ENCODE measurements at places on chromosomes 5 and 9.

GRCh38 chr5:849651-850301, 1.0 kb downstream of the ZDHHC11 start:
- no peak for DNase-seq

- DNase-seq, result no peak
Observed at GRCh38 chr9:38026840-38027527, 42.0 kb downstream of the SHB start.

GRCh38 chr5:2329741-2330140, 421.7 kb downstream of the IRX2 start:
- DNase-seq, result no peak

- no peak for DNase-seq
Observed at GRCh38 chr5:14739538-14739937, 75.0 kb downstream of the OTULIN start.

GRCh38 chr5:153258469-153258868, 232.0 kb upstream of the GRIA1 start:
- DNase-seq, result no peak

GRCh38 chr5:59385700-59386099, 507.8 kb downstream of the PDE4D start:
- DNase-seq, result no peak

- no peak for DNase-seq
Observed at GRCh38 chr5:95883185-95884016, 60.9 kb upstream of the GLRX start.

GRCh38 chr9:120925535-120926396, 830 bp downstream of the TRAF1 start:
- DNase-seq, result peak; percentile 24

DNA sequence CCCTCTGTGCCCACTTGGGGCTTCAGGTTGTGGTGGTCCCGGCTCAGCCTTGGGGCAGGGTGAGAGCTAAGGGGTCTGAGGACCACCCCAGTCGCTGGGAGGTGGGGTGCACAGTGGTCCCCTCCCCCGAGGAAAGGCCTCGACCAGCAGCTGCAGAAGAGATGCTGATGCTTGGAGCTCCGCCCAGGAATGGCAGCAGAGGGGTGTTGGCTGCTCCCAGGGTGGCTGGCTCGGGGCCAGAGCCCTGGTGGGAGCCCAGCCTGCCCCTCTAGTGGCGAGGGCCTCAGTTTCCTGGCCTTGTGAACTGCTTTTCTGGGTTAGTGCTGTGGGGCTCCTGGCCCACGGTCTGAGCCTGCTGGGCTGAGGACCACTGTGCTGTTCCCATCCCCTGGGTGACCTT, 1.2 kb downstream of the DIPK1B start:
- no peak for DNase-seq

DNA sequence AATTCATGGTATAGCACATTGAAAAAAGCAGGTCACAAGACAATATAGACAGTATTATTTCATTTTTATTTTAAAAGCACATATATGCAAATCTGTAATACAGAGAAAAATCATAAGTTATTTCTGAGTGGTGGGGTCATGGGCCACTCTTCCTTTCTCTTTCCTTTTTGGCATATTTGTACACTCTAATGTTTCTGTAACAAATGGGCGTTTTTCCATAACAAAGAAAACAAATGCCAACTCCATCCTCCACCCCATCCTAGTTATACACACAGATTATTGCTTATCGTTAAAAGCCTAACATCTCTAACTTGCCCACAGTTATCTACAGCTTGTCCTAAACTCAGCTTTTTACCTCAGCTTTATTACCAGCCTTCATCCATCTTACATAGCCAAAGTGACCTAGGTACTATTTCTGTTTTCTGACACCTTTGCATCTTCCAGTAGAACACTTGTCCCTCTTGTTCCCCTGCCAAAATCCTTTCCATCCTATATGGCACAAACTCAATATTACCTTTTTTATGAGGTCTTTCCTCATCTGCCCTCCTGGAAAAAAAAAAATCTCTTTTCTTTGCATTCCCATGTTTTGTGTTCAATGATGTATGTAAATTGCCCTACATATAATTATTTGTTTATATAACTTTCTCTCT, 4.1 kb downstream of the KIAA0825 start:
- no peak for DNase-seq

GRCh38 chr9:75909776-75910175, 19.3 kb downstream of the PCSK5 start:
- no peak for DNase-seq

GRCh38 chr5:91850031-91850430, 466.9 kb upstream of the ARRDC3 start:
- DNase-seq, result no peak

DNA sequence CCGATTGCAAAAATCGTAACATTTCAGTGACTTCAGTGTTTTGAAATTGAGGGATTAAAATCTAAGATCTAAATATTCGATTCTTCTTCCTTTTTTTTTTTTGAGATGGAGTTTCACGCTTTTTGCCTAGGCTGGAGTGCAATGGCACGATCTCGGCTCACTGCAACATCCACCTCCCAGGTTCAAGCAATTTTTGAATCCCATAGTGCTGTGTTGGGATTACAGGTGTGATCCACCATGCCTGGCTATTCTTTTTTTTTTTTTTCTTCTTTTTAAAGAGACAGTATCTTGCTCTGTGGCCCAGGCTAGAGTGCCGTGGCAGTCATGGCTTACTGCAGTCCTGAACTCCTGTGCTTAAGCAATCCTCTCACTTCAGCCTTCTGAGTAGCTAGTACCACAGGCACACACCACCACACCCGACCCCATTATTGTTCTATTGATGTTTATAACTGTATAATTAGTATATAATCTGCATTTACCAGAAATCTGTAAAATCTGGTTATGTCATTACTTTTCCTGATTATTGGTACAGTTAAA, 42.7 kb downstream of the NSD1 start:
- DNase-seq, result peak; percentile 51

- no peak for DNase-seq
Observed at GRCh38 chr9:71446473-71447411, 321.6 kb downstream of the CEMIP2 start.

GRCh38 chr9:7342229-7342628, 457.3 kb downstream of the DMAC1 start:
- peak; percentile 2 for DNase-seq

GRCh38 chr5:40397091-40397490, 282.6 kb upstream of the PTGER4 start:
- no peak for DNase-seq

- no peak for DNase-seq
Observed at GRCh38 chr5:133702791-133703770, 90.7 kb upstream of the FSTL4 start.

DNA sequence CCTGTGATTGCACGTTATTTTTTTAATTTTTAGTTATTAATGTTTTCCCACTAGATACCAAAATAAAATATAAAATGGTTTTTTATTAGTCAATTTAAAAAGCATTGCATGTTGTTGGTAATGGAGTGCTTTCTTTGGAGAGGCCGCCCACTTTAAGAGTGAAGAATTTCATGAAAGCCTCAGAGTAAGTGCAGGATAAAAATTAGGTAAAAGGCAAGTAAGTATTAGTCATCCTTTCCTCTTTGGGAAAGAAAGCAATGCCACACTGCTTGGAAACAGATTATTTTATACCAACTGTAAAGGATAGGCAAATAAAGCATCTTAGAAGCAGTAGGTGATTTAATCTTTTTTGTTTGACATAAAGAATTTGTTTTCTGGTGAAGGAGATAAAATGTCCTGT, 62.9 kb downstream of the HSD17B4 start:
- no peak for DNase-seq

- DNase-seq, result peak; percentile 85
Observed at GRCh38 chr5:124704594-124705284, 41.7 kb downstream of the ZNF608 start.

DNA sequence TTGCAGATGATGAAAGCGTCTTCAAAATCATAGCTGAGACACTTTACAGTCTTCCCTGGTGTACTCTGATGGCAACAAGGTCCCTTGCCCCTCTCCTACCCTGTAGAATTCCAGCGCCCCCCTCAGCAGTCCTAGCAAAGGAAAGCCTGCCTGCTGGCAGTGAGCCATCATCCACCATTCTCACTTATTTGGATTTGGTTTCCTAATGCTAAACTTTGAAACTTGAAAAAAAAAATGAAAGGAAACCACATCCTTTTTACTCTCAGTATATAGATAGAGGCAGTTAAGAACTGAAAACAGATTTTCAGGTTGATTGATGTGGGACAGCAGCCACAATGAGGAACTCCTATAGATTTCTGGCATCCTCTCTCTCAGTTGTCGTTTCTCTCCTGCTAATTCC, at the start of gene GZMA:
GZMA (plus strand) TSS at position 299 of the 400 bp plus-strand sequence; CDS start at position 336, 37 bp downstream.
- DNase-seq, result no peak

GRCh38 chr5:82986404-82986803, 90.8 kb downstream of the TMEM167A start:
- DNase-seq, result no peak

- no peak for DNase-seq
Observed at GRCh38 chr5:139212486-139212885, 14.3 kb upstream of the SIL1 start.

DNA sequence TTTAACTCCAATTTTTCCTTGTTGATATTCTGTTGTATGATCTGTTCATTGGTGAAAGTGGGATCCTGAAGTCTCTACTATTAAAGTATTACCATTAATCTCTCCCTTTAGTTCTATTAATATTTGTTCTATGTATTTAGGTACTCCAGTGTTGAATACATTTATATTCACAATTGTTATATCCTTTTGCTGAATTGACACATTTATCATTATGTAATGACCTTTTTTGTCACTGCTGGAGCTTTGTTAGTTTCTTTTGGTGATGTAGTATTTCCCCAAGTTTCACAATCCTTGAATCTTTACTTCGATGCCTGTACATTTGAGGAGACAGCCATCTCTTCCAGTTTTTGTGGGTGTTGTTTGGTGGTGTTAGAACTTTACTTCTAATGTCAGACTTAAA, 53.7 kb upstream of the PPP3R2 start:
- no peak for DNase-seq

- peak; percentile 62 for DNase-seq
Observed at GRCh38 chr9:91192381-91193086, 169.2 kb downstream of the AUH start.

GRCh38 chr9:78515108-78515507, 218.2 kb downstream of the PSAT1 start:
- no peak for DNase-seq

DNA sequence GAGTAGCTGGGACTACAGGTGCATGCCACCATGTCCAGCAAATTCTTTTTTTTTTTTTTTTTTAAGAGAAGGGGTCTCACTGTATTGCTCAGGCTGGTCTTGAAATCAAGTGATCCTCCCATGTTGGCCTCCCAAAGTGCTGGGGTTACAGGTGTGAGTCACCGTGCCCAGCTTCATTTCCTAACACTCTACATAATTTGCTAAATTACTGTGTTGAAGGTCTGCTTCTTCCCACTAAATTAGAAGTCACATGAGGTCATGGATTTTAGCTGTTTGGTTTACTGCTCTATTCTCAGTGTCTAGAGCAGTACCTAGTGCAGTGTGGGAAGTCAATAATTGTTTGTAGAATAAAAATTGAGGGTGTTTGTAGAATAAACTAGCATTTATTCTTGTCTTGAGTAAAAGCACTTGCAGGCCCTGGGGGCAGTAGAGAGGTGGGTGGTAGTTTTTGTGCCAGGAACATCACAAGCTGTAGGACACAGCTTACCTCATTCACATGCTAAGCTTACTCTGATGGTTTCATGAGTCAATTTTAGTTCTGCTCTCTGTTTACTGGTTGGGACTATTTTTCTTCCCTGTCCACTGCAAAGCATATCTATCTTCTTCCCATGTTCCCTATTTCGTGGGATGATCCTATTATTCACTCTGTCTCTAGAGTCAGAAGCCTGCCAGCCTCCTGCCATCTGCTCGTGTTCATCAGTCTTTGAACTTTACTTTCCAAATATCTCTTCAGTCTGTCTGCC, 7.0 kb downstream of the TEX48 start:
- DNase-seq, result no peak

DNA sequence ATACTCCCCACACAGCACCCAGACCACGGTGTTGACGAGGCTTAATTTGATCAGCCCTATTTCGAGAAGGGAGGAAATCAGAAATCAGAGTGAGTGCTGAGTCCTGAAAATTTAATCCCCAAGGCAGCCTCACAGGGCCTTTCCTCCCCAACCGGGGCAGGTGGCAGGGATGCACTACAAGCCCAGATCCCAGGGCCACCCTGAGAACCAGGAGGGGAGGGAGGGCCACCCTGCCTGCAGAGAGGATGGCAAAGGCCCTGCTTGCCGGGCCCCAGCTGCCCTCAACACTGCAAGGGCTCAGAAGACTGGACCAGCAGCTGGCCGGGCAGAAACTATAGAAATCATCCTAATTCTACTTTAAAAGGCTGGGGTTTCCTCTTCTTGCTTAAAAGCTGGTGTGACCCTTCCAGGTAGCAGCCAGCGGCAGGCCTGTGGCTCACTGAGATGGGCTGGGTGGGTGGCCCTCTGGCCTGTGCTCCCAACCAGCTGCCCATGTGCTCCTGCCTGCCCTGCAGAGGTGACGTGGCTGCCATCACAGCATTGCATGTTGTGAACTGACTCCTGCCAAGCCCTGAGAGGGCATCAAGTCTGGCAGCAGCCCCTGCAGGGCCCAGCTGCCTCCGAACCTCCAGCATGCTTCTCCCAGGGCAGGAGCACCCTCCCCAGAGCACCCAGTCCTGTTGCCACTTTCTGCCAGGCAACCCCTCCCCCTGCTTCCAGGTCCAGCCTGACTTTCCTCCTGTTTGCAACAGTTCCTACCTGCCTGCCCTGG, 122.8 kb downstream of the ADAMTS2 start:
- DNase-seq, result no peak

DNA sequence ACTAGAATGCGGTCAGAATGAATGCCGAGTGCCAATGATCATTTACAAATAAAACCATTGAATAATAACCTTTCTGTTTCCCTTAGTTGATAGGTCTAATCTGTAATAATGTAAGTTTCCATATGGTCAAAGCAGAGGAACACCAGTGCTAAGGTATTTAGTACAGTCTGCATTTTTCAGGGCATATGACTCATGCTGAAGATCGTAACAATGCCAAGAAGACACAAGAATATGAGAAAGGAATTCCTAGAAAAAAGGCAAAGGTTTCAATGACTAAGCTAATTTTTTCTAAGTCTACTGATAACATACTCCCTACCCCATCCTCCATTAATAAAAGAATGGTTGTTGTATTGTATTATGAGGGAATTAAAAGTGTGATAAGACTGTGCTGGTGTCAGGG, 2.8 kb downstream of the OR1L8 start:
- no peak for DNase-seq

- DNase-seq, result no peak
Observed at GRCh38 chr5:95403996-95404395, 12.8 kb downstream of the FAM81B start.

GRCh38 chr5:105506692-105507277, 1944.2 kb upstream of the NUDT12 start:
- peak; percentile 1 for DNase-seq

- DNase-seq, result no peak
Observed at GRCh38 chr5:147878066-147878759, at the start of gene SCGB3A2. Gene SCGB3A2, plus strand, starts transcription at chr5:147878711. Its CDS starts 93 bp downstream, at chr5:147878804.

All from OCI-LY7 (cell line).